ENCODE measurements at places on chromosomes 13 and 19. TPM values are rescaled to one million over a fixed set of nuclear protein-coding genes. Genes with fewer than 3 reads are reported as not detected.

DNA sequence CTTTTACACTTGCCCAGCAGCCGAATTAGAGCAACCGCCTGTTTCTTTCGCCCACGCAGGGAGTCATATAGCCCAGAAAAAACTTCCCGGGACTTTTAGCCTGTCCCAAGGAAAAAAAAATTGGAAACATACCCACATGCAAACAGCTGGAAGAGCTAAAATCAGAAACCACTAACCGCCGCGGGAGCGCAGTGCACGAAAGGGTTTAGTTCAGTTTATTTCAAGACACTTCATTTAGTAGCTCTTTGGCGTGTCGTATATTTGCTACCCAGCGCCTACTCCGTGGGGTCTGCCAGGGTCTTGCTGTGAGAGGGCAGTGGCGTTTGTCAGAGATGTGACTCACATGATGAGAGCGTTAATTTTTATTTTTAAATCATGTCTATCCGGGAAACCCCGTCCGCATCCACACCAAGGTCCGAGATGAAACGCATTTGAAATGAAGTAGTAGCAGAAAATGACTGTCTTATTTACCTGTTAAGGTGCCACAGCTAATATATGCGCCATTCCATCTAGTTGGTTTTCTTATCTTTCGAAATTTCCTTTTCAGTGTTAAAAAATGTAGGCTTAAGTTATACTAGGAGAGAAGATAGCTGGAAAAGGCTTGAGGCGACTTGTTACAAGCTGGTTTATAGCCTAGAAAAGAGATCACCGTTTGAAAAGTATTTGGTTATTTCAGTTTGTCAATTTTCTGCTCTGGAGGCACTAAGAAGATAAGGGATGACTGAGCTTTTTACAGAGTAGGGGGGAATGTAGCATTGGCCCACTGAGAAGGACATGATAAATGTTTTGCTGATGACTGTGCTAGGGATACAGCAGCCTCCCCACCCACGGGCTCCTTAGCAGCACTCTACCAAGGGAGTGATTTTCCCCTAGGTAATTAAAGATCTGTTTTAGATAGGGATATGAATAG, 1.7 kb downstream of the KLF5 start:
- H3K36me3 ChIP-seq, result no peaks in the 10 kb centered on the region
- peak; percentile 90 for DNase-seq
- H3K27me3 ChIP-seq, result no peaks in the 10 kb centered on the region
- H3K4me3 ChIP-seq, result peak overlapping the region; percentile 83

DNA sequence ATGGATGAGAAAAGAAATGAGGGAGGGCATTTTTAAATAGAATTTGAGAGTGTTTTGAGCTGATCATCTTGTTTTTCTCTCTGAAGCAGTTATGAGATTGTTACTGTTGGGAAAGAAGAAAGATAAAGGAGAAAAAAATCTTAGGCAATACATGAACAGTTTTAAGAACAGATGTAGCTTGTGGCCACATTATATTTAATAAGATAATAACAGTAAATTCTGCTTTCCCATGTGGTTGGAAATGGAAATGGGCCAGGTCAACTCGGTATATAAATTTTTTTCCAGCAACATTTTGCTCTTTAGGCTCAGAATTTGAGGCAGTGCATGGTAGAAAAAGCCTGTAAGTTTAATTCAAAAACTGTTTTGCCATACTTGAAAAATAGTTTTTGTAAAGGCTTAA, 118.7 kb downstream of the POSTN start:
- H3K27ac ChIP-seq, result no peak overlapping the region
- no peaks in the 10 kb centered on the region for H3K27me3 ChIP-seq
- no peaks in the 10 kb centered on the region for H3K36me3 ChIP-seq
- peaks cover 58% of the 10 kb centered on the region for H3K4me1 ChIP-seq
- no peak for DNase-seq

GRCh38 chr13:94139393-94139995, 340.0 kb downstream of the DCT start:
- no peaks in the 10 kb centered on the region for H3K27me3 ChIP-seq
- H3K27ac ChIP-seq, result no peak overlapping the region
- no peak for DNase-seq
- no peak overlapping the region for H3K4me3 ChIP-seq
- no peaks in the 10 kb centered on the region for H3K4me1 ChIP-seq

DNA sequence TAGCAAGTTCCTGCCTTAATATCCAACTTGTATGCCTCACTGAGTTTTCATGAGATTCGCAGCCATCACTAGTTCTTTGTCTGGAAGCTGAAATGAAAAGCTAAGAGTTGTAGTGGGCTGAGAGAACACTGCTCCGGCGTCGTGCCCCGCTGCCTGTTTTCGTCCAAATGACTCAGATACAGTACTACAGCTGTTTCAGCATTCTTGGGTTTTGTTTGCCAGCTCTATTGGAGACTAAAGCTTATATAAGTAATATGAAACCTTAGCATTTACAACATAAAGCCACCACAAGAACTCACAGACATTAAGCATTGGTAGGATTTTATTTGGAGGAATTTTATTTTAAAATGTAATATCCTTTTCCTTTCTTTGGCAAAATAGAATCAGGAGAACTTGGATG, 299.7 kb downstream of the DLEU7 start:
- H3K4me3 ChIP-seq, result peak overlapping the region; percentile 57
- H3K27me3 ChIP-seq, result no peaks in the 10 kb centered on the region
- peaks cover 15% of the 10 kb centered on the region for H3K4me1 ChIP-seq
- no peaks in the 10 kb centered on the region for H3K36me3 ChIP-seq

- H3K27me3 ChIP-seq, result no peaks in the 10 kb centered on the region
- peaks cover 42% of the 10 kb centered on the region for H3K4me1 ChIP-seq
- no peak overlapping the region for H3K27ac ChIP-seq
- DNase-seq, result no peak
- peaks cover 57% of the 10 kb centered on the region for H3K36me3 ChIP-seq
- no peak overlapping the region for H3K4me3 ChIP-seq
These were observed 160.7 kb downstream of the LMO7 start for GRCh38 chr13:75796825-75797224.

The PRPF31 gene
- total RNA-seq, result 38.4 TPM

DNA sequence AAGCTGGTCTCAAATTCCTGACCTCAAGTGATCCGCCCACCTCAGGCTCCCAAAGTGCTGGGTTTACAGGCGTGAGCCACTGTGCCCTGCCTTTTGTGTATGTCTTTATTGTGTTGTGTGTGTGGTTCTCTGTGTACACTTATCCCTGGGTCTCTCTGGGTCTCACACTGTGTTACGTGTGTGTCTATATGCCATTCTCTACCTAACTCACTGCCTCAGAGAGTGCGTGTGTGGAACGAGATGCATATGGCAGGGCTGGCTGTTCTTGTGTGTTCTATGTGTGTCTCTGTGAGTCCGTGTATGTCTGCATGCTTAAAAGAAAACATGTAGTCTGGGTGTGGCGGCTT, 10.5 kb downstream of the FOXA3 start:
- no peak overlapping the region for H3K27ac ChIP-seq
- H3K4me3 ChIP-seq, result no peak overlapping the region
- DNase-seq, result no peak
- H3K4me1 ChIP-seq, result no peaks in the 10 kb centered on the region
- H3K27me3 ChIP-seq, result no peaks in the 10 kb centered on the region

The ZNF763 gene
- total RNA-seq, result 0.63 TPM

- H3K36me3 ChIP-seq, result no peaks in the 10 kb centered on the region
- DNase-seq, result peak; percentile 34
- no peak overlapping the region for H3K4me3 ChIP-seq
- H3K4me1 ChIP-seq, result no peaks in the 10 kb centered on the region
- no peaks in the 10 kb centered on the region for H3K27me3 ChIP-seq
These were observed 26.4 kb upstream of the ZNF507 start for GRCh38 chr19:32318884-32319520.

- no peak for DNase-seq
- H3K4me1 ChIP-seq, result no peaks in the 10 kb centered on the region
- no peak overlapping the region for H3K27ac ChIP-seq
- H3K4me3 ChIP-seq, result no peak overlapping the region
These were observed 59.8 kb downstream of the SLC7A9 start for GRCh38 chr19:32809754-32810153.

- no peak overlapping the region for H3K27ac ChIP-seq
- H3K27me3 ChIP-seq, result no peaks in the 10 kb centered on the region
- peaks cover 4% of the 10 kb centered on the region for H3K4me1 ChIP-seq
- H3K36me3 ChIP-seq, result no peaks in the 10 kb centered on the region
- DNase-seq, result no peak
These were observed 156.9 kb downstream of the USP12 start for GRCh38 chr13:27014406-27015359.

DNA sequence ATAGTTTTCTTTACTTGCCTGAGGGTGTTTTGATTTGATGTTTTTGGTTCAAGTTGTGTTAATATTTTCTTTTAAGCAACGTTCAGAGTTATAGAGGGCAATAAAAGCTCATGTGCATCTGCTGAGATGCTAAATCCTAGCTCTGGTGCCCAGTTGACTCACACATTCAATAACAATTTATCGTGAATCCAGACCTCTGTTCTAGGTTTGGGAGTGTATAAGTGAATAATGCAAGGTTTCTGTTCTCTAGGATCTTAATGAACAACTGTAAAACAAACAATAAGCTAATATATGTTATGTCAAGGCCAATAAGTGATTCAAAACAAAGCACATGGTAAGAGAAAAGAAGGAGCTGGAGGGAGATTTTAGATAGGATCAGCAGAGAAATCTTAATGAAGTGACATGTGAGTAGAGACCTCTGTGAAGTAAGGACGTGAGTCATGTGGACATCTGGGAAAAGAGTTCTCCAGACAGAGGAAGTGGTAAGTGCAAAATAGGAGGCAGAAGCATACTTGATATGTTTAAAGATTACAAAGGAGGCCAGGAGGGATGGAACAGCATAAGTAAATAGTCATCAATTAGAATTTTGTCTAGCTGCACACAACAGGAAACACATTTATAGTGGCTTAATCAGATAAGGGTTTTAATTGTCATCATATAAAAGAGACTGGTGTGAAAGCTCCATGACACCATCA, 278.5 kb upstream of the HTR2A start:
- peak overlapping the region; percentile 15 for H3K4me3 ChIP-seq
- no peaks in the 10 kb centered on the region for H3K36me3 ChIP-seq
- peak overlapping the region; percentile 52 for H3K27ac ChIP-seq

DNA sequence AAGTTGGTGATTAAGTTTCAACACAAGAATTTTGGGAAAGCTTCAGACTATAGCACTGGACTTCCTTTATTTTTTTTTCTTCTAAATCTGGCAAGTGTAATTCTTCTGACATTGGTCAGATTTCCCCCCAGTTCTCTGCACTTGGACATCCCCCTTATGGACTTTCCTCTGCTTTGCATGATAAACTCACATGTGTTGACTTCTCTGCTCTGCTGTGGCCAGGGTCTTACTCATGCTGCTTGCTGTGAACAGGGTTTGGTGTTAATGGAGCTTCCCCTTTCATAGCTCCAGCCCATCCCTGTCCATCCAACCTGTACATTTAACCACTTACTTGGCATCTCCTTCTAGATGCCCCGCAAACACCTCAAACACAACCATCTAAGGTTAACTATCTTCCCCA, 70.5 kb upstream of the SPATA13 start:
- H3K36me3 ChIP-seq, result no peaks in the 10 kb centered on the region
- no peak for DNase-seq
- no peak overlapping the region for H3K4me3 ChIP-seq
- H3K27ac ChIP-seq, result no peak overlapping the region
- no peaks in the 10 kb centered on the region for H3K4me1 ChIP-seq

The CERS4 gene
- total RNA-seq, result not detected

The ZNF66 gene
- total RNA-seq, result 1.9 TPM

DNA sequence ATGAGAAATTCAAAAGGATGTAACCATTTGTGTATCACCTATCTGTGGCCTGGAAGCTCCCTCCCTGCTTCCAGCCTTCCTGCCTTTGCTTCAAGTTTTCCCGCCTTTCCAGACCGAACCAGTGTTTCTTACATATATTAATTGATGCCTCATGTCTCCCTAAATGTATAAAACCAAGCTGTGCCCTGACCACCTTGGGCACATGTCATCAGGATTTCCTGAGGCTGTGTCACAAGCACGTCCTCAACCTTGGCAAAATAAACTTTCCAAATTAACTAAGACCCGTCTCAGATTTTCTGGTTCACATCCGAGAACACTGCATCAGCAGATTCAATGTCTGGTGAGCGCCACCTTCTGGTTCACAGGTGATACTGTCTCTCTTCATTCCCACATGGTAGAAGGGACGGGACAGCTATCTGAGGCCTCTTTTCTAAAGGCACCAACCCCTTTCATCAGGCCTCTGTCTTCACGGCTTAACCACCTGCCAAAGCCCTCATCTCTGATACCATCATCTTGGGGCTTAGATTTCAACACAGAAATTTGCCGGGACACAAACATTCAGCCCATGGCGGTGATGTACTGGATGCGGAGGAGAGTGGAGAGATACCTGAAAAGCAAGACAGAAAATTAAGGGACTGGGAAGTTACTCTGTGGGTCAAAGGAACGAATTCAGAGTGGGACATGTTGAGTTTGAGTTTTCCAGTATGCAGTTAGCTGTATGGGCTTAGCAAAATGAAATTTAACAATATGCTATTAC, 58.7 kb upstream of the PABPC3 start:
- H3K36me3 ChIP-seq, result no peaks in the 10 kb centered on the region
- no peak overlapping the region for H3K4me3 ChIP-seq
- no peak overlapping the region for H3K27ac ChIP-seq
- peak; percentile 82 for DNase-seq
- no peaks in the 10 kb centered on the region for H3K4me1 ChIP-seq

All from GM23248 (cell line).